Endodermal cell (in vitro differentiated cells): ENCODE measurements at places on chromosomes 13 and 19. TPM values are rescaled to one million over a fixed set of nuclear protein-coding genes. Genes with fewer than 3 reads are reported as not detected.

GRCh38 chr13:78102121-78102677 is 183.6 kb upstream of the EDNRB start:
- H3K27me3 ChIP-seq = no peaks in the 10 kb centered on the region
- H3K27ac ChIP-seq = no peak overlapping the region
- H3K36me3 ChIP-seq = no peaks in the 10 kb centered on the region

DNA sequence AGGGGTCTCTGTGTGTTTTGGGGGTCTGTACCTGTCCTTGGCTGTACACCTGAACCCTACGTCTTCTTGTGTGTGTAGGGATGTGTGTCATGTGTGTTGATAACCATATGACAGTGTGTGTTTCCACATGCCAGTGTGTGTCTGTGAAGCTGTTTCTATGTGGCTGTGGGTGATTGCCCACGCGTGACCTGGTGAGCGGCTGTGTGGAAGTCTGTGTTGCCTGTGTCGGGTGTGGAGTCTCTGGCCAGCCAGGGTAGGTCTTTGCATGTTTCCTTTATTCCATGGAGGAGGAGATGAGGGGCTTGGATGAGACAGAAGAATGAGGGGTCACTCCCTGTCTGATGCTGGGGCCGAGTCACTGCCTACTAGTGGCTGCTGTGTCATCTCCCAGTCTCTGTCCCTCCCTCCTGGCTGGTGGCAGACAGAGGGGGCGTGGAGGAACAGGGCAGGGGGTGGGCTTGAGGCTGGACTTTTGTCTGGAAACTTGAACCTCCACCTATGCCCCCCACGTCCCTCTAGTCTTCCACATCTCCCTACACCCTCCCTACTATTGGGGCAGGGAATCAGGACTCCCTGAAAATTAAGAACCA is 2.8 kb upstream of the FOSB start:
- H3K36me3 ChIP-seq = no peaks in the 10 kb centered on the region
- H3K4me1 ChIP-seq = no peaks in the 10 kb centered on the region
- H3K27me3 ChIP-seq = no peaks in the 10 kb centered on the region
- H3K27ac ChIP-seq = no peak overlapping the region

DNA sequence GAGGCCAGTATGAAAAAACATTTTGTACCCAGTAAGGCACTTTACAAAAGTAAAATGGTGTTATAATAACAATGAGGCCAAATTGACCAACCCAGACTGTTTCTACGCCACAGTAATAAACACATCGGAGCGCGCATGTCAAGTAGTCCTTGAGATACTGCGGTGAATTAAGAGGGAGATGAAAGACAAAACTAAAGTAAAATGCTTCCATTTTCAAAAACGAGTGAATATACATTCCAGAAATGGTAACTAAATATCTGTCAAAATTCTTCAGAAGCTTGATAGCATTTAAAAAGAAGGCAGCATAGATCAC is 19.0 kb downstream of the N4BP2L1 start:
- H3K4me3 ChIP-seq = no peak overlapping the region
- no peak overlapping the region for H3K27ac ChIP-seq
- H3K4me1 ChIP-seq = peaks cover 3% of the 10 kb centered on the region
- DNase-seq = no peak
- no peaks in the 10 kb centered on the region for H3K36me3 ChIP-seq
- peaks cover 29% of the 10 kb centered on the region for H3K27me3 ChIP-seq

The ENOX1 gene
- total RNA-seq = 0.33 to 0.42 TPM in 2 of 3 replicates, not detected in the other

GRCh38 chr19:42280815-42281145 is 11.7 kb downstream of the CIC start:
- DNase-seq = no peak
- peaks cover 15% of the 10 kb centered on the region for H3K4me1 ChIP-seq
- H3K27me3 ChIP-seq = no peaks in the 10 kb centered on the region
- no peaks in the 10 kb centered on the region for H3K36me3 ChIP-seq

The CPAMD8 gene
- total RNA-seq = 14.9 to 19.7 TPM (median 16.7 TPM) in 3 replicates
